ENCODE measurements at places on chromosomes 1 and 21.

- no peak for DNase-seq
These were observed 413.3 kb upstream of the PTBP2 start for GRCh38 chr1:96308314-96308713.

DNA sequence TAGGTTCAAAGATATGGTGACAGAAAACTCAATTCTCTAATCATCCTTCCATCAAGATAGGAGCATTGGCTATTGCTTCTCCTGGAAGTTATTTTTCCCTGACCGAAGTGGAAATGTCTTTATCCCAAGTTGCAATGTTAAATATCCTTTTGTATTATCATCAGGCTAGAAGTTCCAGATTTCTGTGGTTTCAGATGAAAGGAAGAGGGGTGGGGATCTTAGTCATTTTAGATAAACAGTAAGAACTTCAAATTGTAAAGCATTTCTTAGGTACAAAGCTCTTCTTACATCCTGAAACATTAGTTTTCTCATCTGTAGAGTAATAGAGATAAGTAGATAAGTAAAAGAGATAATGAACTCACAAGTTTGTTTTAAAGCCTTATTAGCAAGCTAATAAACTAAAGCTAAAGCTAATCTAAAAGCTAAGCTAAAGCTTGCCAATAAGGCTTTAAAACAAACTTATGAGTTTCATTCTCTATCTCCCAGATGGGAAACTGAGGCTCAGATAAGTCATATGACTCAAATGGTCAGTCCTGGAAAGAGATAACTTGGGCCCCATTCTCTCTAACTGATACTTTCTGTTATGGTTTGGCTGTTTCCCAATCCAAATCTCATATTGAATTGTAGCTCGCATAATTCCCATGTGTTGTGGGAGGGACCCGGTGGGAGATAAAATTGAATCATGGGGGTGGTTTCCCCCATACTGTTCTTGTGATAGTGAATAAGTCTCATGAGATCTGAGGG, 99.2 kb upstream of the KCNK2 start:
- DNase-seq: no peak

- no peak for DNase-seq
These were observed 80.2 kb upstream of the GADD45A start for GRCh38 chr1:67604778-67605177.

DNA sequence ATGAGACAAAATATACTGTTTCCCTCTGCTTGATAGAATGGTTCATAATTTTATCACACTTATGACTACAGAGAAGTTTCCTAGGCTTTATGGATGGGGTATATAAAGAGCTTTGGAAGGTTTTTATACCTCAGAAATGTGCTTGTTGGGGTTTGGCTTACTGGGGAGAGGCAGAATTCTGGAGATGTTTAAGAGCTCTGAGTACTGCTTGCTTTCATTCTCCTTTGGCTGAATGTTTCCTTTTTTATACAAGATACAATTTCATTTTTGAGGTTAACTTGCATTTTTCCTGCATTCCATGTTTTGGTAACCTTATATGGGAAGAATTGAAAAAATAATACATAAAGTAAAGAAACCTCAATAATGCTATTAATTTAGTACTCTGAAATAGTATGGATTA, 157.7 kb upstream of the COL11A1 start:
- no peak for DNase-seq

GRCh38 chr1:245686006-245686405, 531.2 kb downstream of the KIF26B start:
- DNase-seq: no peak

GRCh38 chr1:235703506-235703905, 53.9 kb upstream of the GNG4 start:
- DNase-seq: no peak

- no peak for DNase-seq
These were observed 10.7 kb downstream of the DHRS3 start for GRCh38 chr1:12607263-12607662.

GRCh38 chr21:32162727-32163320, 116.0 kb downstream of the MIS18A start:
- no peak for DNase-seq

DNA sequence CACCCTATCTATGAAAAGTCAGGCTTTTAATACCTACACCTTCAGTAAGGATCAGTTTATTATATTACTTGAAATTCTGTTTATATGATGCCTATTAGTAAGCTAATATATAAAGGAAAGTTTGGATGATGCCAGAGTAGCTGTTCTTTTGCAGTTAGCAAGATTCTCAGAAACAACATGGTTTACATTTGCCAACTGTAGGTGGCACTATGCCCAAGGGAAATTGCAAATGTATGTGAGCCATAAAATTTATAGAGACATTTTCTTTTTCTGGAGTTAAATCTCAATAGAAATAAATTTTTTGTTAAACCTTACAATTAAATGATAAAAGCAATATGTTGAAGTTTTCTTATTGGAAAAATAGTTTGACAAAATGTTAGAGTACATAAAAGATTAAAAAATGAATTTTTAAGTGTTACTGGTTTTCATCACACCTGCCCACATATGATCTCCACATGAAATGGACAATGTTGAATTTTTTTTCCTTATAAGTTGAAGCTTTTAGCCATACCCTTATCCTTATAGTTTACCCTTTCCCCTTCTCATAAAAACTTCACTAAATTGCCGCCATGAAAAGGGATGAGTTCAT, 32.1 kb upstream of the EPHX4 start:
- peak; percentile 4 for DNase-seq

DNA sequence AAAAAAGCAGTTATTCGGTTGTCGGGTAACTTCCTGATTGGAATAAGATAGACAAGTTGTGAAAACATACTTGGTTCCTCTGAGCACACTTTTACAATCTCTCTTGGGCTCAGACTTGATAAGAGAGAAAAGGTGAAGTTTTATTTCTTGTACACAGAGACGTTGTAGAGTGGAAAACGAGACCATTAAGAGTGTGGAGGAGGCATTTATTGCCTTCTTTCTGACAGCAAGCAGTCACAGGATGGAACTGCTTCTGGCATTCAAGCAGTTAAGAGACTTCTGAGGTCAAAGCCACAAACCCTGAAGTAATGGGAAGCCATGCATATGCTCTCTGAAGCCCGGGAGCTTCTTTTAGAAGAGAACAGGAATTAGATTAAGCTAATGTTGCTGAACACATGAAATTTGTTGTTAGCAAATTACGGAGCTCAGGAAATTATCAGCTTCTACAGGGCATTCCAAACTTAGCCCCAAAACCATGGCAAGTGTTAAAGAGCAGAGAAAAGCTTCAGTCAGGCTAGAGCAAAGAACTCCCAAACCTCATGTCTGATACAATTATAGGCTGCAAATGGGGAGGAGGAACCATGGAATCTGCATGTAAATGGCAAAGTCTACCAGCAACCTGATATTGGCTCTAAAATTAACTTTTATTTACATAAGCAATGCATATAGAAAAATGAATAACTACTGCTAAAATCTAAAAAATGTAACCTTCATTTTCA, 26.0 kb downstream of the S1PR1 start:
- DNase-seq: no peak

DNA sequence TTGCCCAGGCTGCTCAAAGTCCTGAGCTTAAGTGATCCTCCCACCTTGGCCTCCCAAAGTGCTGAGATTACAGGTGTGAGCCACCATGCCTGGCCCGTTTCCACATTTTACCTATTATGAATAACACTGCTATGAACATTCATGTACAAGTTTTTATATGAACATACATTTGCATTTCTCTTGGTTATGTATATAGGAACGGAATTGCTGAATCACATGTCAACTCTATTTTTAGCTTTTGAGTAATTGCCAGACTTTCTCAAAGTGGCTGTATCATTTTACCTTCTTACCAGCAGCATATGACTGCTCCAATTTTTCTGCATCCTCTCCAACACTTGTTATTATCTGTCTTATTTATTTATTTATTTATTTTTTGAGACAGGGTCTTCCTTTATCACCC, 2.7 kb downstream of the SPATA21 start:
- DNase-seq: no peak

DNA sequence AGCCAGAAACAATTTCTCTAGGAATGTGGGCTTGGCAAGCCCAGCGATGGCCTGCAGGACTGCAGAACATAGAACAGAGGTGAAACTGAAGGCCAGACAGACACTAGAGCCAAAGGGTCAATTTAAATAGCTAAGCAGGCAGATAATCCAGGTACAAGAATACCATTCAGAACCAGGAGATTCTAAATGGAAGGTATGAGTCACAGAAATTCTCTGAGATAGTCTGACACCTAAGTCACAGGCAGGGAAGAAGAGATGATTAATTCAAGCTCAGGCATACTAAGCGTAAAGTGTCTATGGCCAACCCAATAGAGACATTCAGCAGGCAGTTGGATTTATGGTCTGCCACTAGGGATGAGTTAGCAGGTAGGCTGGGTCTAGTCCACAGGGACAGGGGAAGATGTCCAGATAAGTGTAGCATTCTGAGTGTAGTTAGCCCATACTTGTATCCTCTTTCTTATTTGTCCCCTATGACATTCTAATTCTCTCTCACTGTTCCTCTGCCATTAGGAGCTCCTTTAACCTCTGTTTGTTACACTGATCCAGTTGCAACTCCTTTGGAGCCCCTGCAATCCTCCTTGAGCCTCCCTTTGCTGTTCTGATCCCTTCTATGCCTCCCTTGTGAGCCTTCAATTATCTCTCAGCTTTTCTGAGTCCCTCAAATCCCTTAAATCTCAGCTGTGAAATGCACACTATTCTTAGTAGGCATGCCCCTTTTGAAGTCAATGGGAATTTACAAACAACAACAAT, 383.8 kb downstream of the LMO4 start:
- DNase-seq: no peak

Data from stimulated activated CD8-positive, alpha-beta memory T cell treated with anti-CD3 and anti-CD28 coated beads, Interleukin-7, amount 100 ng/mL, for 24 hours (primary cell).